ENCODE measurements at places on chromosomes 3 and 15. TPM values are rescaled to one million over a fixed set of nuclear protein-coding genes. Genes with fewer than 3 reads are reported as not detected.

Gene LINS1
- 23.4 TPM for polyA plus RNA-seq

Gene ROPN1
- not detected for polyA plus RNA-seq

Gene MME
- 0.54 TPM for polyA plus RNA-seq

Gene PPP1R14D
- polyA plus RNA-seq = not detected

Gene CYP11A1
- not detected for polyA plus RNA-seq

Gene ATP8B4
- polyA plus RNA-seq = 1.0 TPM

Gene TMC3
- not detected for polyA plus RNA-seq

Measured in neural cell (in vitro differentiated cells).